Camera-type eye (tissue), 1 donor: ENCODE measurements at places on chromosomes 5 and 9. TPM values are rescaled to one million over a fixed set of nuclear protein-coding genes. Genes with fewer than 3 reads are reported as not detected.

The MTMR12 gene
- 35.6 TPM for total RNA-seq

The CSNK1G3 gene
- total RNA-seq = 101 TPM

The EIF4EBP3 gene
- 5.6 TPM for total RNA-seq

The STKLD1 gene
- total RNA-seq = 1.3 TPM

The RFX3 gene
- 50.7 TPM for total RNA-seq

The FBP2 gene
- total RNA-seq = 1.0 TPM

The CATSPER3 gene
- not detected for total RNA-seq

The FAM81B gene
- total RNA-seq = not detected

The ARAP3 gene
- total RNA-seq = 8.0 TPM

The ATP10B gene
- total RNA-seq = 2.6 TPM

The GCNT4 gene
- total RNA-seq = 0.71 TPM

The ITK gene
- total RNA-seq = 0.44 TPM

The LPAR1 gene
- 50.1 TPM for total RNA-seq

The RASEF gene
- 2.8 TPM for total RNA-seq

The KIAA1958 gene
- 36.6 TPM for total RNA-seq

The GABBR2 gene
- 37.1 TPM for total RNA-seq

The IL5 gene
- not detected for total RNA-seq

The PITX1 gene
- 31.1 TPM for total RNA-seq

The CDO1 gene
- total RNA-seq = 64.5 TPM

The SPATA31A3 gene
- total RNA-seq = not detected

The PCDHGA4 gene
- 11.1 TPM for total RNA-seq

The TAF11L5 gene
- not detected for total RNA-seq

The HAPLN1 gene
- 4.8 TPM for total RNA-seq

The FRRS1L gene
- total RNA-seq = 28.0 TPM

The TBC1D9B gene
- total RNA-seq = 62.9 TPM

The PALM2AKAP2 gene
- total RNA-seq = 40.9 TPM

The CKMT2 gene
- total RNA-seq = 32.4 TPM

The SHOC1 gene
- total RNA-seq = not detected

The CCL21 gene
- total RNA-seq = 16.9 TPM

The SMIM33 gene
- total RNA-seq = not detected

The GABRA1 gene
- total RNA-seq = 16.5 TPM

The EQTN gene
- total RNA-seq = 1.2 TPM

The TIMD4 gene
- total RNA-seq = not detected

The ACOT12 gene
- total RNA-seq = not detected

The SCGB3A2 gene
- not detected for total RNA-seq

The HTR4 gene
- 0.27 TPM for total RNA-seq

The SLC46A2 gene
- total RNA-seq = not detected

The CAVIN4 gene
- total RNA-seq = 31.4 TPM

The TLX3 gene
- total RNA-seq = not detected

The EIF4E1B gene
- total RNA-seq = 0.55 TPM

The PDCD1LG2 gene
- total RNA-seq = not detected

The NKD2 gene
- total RNA-seq = 18.0 TPM

The GCNT1 gene
- total RNA-seq = 15.8 TPM

The TICAM2 gene
- 2.4 TPM for total RNA-seq

The PLPP1 gene
- 120 TPM for total RNA-seq

The LCNL1 gene
- 1.2 TPM for total RNA-seq

The ANKRD33B gene
- 138 TPM for total RNA-seq

The PTGDS gene
- 230 TPM for total RNA-seq

The HBEGF gene
- 17.1 TPM for total RNA-seq

The PCDHGA3 gene
- total RNA-seq = 7.5 TPM

The KLF4 gene
- 15.4 TPM for total RNA-seq

The IFNE gene
- not detected for total RNA-seq

The RAI14 gene
- 60.7 TPM for total RNA-seq

The TAF1L gene
- not detected for total RNA-seq

The DMRT2 gene
- 2.7 TPM for total RNA-seq
